ENCODE measurements at places on chromosomes 6 and 20.

DNA sequence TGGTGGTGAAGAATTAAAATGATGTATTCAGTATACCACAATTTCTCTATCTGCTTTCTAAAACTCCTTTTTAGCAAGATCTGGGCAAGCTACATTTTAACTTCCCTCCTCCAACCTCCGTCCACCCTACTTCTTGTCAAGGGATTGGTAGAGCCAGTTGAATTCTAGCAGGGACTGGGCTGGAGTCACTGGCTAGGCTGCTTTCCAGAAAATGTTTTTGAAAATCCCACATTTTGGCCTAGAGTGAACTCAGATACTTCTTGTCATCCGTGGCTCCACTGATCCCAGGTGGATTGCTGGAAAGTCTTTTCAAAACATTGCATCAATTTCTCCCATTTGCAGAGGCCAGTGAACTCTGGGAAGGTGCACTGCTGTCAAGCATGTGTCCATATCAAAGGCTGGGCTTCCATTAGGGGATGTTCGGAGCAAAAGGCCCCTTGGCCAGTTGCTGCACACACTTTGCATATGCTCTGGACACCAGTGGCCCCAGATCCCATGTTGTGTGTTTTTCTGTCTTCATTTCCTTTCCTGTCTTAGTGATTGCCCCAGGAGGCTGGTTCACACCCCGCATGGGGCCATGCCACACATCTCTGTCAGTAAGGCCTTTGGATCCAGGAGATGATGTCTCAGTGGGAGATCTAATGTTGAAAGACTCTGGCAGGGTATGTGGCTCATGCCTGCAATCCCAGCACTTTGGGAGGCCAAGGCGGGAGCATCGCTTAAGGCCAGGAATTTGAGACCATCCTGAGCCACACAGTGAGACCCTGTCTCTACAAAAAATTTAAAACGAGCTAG lies 11.3 kb upstream of the KCNK16 start:
- no peak for DNase-seq

- DNase-seq, result no peak
Observed at GRCh38 chr6:169240125-169240524, 13.5 kb downstream of the THBS2 start.

DNA sequence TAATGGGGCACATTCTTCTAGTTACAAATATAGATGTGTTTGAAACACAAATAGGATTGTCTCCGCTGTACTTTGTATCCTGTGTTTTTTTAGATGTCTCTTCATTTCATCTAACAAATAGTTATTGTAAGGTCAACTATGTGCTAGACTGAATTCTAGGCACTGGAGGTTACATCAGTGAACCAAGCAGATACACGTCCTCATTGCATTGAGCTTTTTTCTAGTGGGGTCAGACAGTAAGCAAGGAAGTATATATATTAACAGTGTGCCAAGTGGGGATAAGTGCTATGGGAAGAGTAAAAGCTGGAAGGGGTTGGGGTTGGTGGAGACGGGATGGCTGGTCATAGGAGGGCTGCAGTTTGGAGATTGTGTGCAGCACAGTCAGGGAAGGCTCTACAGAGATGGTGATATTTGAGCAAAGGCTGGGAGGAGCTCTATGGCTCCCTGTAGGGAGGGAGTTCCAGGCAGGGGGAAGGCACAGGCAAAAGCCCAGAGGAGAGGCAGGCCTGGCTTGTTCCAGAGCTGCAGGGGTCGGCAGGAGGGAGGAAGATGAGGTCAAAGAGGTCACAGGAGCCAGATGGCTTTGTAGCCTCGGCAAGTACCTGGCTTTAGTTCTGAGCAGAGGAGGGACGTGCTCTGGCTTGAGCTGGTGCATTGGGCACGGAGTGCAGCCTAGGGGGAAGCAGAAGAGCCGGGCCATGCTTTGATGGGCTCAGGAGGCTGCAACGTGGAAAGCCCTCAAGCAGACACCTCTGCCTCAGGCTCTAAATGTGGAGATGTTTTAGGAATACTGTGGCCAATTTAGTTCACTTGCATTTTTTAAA lies 152.3 kb downstream of the ZDHHC14 start:
- DNase-seq, result no peak

DNA sequence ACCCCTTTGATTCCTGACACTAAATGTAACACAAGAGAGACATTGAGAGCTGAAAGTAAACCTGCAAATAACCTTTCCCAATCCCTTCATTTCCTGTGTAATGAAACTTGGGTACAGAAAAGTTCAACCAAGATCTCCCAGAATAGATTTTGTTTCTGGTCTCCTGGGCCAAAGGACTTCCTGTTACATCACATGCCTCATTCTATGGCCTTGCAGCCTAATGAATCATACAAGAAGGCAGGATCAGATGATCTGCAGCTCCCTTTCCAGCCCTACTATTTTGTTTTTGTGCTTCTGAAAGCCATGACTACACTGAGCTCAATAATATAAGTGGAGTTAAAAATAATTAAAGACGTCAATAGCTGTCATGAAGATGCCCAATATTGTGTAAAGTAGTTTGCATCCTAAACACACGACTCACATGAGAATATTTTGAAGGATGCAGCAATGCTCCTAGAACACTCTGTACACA lies 73.4 kb upstream of the NOX3 start:
- no peak for DNase-seq

DNA sequence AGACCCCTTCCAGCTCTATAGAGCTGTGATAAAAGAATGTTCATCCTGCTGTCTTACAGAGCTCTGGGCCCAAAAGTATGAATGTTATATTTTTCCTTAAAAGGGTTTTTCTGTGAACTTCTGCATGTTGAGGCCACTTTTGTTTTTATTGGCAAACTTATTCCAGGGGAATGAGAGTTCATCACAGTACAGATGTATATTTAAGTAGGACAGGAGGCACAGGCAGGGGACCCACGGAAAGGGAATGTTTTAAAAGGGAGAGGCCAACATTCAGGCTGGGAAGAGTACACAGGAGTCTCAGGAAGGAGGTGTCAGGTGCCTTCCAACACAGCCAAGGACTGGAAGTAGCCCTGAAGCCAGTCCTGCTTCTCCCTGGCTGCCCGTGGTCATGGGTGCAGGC lies 148.4 kb downstream of the EYA2 start:
- no peak for DNase-seq

DNA sequence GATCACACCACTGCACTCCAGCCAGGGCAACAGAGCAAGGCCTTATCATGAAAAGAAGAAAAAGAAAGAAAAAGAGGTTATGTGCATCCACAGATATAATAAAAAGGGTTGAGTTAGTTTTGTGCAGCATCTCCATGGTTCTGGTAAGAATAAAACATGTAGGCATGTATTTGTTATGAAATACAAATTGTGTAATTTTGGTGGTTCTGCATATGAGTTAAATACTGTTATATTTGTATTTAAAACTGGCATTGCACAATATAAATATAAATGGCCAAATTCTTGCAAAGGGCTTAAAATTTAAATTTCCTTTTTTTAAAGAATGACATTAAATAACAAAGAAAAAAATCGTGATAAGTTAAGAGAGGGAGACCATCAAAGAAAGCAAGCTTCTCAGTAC lies 159.1 kb upstream of the PREP start:
- DNase-seq, result no peak

DNA sequence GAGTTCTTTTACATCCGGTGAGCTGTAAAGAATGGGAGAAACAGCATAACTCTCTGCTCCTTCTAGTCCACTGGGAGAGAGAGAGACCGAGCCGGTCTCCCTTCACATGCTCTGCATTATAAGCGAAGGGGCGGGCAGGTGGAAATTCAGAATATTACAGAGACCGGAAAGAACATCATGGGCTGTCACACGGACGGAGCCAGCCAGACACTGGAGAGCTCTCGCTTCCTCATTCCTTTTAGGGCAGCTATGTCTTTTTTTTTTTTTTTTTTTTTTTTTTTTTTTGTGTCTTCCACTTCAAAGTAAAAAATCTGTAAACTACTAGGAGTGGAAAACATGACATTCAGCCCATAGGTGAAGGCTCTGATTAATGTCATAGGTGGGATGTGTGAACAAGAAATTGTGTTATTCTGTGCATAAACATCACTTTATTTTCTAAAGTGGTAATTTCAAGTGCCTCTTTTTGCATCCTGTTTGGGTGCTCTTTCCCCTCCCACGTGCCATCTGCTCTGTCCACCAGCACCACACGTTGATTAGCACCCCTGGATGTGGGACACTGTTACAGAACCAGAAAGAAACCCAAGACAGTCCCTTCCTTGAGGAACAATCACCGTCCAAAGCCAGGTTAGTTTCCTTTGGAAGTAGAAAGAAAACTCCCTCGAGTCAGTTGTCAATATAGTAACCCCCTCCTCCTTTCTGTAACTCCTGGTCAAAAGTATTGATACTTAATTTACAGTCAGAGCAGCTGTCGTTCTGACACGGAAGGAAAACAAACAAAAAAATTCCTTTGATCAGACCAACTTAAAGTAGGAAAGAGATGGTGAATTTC lies at the start of gene TAGAP:
Gene TAGAP, minus strand, starts transcription at position 93 of the 829 bp plus-strand sequence. CDS start 845 bp downstream, outside the sequence.
- DNase-seq, result no peak

GRCh38 chr20:24772667-24773066 lies 176.4 kb upstream of the CST7 start:
- no peak for DNase-seq

GRCh38 chr6:169289619-169290339 lies 36.1 kb upstream of the THBS2 start:
- no peak for DNase-seq

DNA sequence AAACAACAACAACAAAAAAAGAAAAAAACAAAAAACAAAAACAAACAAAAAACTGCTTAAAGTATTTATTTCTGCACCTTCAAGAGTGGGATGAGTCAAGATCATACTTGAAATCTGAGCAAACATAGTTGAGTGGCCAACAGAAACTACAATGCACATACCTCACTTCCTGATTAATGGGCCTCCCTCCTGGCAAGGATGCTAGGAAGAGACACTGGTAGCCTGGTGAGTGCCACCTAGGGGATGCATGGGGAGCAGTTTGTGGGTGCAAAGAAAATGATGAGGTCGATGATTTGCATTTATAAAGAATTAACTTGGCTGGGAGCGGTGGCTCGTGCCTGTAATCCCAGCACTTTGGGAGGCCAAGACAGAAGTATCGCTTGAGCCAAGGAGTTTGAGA lies 808.1 kb downstream of the MAFB start:
- no peak for DNase-seq

GRCh38 chr20:32070690-32071213 lies 18.7 kb downstream of the HCK start:
- no peak for DNase-seq

- DNase-seq, result no peak
Observed at GRCh38 chr20:37319151-37319671, 26.7 kb upstream of the SRC start.

DNA sequence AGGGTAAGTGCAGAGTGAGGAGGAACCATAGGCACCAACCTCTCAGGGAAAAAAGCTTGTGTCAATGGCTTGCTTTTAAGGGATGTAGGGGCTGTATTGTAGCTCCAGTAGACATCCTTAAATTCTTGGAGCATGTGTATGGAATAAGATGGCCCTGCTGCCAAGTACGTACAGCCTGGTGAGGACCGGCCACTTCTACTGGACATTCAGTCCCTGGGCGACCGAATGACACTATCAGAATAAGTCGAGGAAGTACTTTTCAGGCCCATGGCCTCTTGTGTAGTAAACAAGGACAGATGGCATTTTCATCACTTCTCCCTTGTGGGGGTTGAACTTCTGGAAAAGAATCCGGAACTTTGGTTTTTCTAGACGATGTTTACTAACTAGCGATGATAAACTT lies 32.8 kb downstream of the GFRA4 start:
- DNase-seq, result no peak

- DNase-seq, result no peak
Observed at GRCh38 chr6:114339706-114340105, 3.1 kb downstream of the HS3ST5 start.

GRCh38 chr6:88577461-88577860 lies 386.0 kb downstream of the RNGTT start:
- no peak for DNase-seq

GRCh38 chr6:157410045-157410444 lies 29.1 kb downstream of the ZDHHC14 start:
- DNase-seq, result no peak

- no peak for DNase-seq
Observed at GRCh38 chr6:121678245-121678644, 242.8 kb downstream of the GJA1 start.

DNA sequence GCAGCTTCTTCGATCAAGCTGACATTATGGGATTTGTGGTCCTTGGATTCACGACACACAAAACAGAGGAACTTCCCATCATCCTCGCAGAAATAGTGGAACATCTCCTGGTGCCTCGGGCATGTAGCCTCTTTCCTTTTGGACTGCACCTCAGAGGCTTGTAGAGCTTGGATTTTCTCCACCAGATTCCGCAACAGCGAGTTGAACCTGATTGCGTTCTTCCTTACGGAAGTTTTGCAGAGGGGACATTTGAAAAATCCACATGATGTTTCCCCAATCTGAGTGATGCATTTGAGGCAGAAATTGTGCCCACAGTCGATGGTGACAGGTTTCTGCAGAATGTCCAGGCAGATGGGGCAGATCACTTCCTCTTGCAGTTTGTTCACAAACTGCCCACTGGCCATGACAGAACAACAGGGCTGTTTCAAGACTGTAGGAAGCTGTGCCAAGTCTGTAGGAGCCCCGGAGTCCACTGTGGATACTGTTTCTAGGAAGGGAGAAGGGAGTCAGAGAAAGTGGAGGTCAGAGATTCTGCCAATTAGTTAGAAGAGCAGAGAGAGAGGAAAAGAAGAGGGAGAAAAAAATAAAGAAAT lies 392 bp downstream of the TRIM31 start:
- DNase-seq, result no peak

GRCh38 chr20:56412949-56413348 lies 889 bp downstream of the CASS4 start:
- no peak for DNase-seq

GRCh38 chr20:43843096-43843964 lies 71.3 kb upstream of the TOX2 start:
- no peak for DNase-seq

DNA sequence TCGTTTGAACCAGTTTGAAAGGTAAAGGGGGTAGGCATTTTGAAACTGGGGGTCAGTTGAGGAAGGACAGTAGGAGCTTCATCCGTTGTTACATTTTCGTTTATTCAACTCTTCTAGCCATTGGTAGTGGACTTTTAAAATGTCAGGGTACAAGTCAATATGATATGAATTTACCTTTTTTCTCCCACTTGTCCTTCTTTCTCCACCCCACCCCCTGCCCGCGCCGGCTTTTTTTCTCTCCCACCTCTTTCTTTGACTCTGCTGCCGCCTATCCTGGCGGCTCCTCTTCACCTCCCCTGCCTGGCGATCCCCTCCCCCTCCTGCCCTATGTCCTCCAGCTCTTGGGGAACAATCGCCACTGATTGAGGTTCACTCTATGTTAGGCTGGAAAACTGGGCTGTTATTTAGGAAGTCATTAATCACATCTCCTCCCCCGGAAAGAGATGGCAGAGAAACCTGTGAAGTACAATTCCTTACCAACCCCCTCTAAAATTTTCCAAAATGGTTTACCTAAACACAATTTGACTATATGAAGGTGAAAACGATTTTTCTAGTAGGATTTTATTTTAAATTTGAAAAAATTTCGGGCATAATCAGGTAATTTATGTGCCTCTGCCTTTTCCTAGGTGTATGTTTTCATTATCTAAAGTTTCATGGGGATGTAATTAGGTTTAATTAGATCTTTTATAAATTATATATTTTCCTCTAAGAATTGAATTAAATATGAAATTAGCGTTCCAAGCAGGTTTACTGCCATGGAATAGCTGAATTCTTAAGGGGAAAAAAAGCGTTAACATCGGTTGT lies 778 bp upstream of the LIN28B start:
- DNase-seq, result no peak

Data from DMS 273 treated with DMSO at 0.1 percent for 48 hours (cell line).